Stimulated activated CD4-positive, alpha-beta T cell treated with anti-CD3 and anti-CD28 coated beads, TNF-alpha, amount 100 ng/mL, for 24 hours (primary cell): ENCODE measurements at places on chromosomes 6 and 20.

GRCh38 chr20:61464307-61465303 lies 212.5 kb downstream of the CDH4 start:
- DNase-seq = no peak

DNA sequence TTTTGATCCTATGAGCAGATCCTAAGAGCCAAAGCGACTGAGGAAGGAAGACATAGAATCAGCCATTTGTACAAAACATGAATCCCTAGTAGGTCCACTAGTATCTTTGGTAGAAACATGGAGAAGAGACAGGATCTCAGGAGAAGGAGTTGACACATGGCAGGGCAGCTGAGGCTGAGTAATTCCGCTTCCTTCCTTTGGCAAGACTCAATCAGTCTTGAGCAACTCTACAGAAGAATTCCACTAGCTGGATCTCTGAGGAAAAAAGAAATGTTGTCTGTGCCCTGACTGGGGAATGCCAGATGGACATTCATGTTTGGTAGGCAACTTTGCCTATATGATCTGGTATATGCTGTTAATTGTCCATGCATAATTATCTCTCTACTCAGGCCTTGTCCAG lies 35.3 kb downstream of the ESR1 start:
- DNase-seq = no peak

- DNase-seq = no peak
These were observed 230.1 kb downstream of the NFATC2 start for GRCh38 chr20:51312480-51312783.

DNA sequence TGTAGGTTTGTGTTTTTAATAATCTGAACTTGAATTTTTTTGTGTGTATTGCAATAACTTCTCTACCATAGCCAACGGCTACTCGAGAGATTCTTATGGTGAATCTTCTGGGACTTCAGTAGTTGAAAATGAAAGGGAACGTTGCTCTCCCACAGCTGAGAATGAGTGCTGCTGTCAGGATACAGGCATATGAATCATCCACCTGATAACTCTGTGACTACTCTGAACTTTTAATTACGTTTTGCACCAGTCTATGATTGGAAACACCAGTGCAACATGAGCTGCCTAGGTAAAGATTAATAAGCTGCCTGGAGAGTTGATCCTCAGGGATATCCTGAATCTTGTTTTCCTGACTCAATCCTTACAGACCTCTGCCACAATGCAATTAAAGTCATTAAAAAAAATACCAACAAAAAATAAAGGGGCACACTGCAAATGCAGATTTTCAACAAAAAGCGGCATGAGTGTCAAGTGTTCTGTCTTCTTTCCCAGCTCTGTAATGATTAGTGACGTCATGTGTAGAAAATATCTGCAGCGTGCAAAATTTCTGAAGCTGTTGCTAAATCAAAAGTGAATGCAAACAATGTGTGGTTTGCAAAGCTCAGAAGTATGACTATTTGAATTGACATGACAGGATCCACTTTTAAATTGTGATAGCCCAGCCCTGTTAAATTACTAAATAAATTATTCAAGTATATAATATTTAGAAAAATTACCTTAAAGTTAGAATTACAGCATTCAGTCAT lies 432.2 kb downstream of the HTR1B start:
- no peak for DNase-seq

DNA sequence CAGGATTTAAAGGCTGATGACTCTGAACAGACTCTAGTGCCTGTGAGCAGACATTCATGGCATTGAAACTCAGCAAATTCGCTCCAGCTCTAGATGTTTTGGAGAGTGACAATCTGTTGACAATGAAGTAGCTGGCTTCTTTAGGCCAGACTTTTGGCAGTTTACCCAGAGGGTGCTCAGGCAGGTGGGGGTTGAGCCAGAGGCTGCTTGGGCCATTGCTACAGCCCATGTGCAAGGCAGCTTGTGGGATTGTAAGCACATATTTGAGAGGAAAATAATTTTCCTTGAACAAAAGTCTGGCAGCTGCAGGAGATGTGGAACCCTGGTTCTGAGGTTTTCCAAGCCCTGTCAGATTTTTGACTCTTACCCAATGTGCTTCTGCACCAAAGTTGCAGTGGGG lies 311.6 kb downstream of the CDC5L start:
- DNase-seq = no peak

DNA sequence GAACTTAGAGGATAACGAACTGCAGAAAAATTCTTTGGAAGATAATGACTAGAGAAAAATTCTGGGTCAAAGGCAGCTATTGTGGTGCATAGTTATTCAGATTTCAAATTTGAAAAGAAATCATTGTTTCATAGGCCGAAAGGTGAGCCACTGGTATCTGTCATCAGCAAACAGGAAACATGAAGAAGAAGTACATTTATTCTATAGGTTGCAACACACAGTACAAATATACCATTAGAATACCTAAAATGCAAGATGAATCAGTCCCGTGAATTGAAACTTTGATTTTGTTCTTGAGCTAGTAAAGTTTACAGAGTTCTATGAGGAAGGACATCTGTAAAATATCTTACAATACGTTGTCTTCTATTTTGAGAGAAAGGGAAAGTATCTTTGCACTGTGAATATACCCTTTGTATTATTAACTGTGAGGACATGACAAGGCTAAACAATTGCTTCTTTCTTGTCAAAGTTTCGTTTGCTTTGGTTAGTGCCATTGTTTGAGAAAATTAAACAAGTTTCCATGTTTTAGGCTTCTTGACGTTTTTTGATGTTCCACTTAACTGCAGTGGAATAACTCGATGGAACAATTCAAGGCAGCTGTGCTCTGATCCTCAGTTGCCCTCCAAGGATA lies 84.7 kb downstream of the HDGFL1 start:
- DNase-seq = no peak

DNA sequence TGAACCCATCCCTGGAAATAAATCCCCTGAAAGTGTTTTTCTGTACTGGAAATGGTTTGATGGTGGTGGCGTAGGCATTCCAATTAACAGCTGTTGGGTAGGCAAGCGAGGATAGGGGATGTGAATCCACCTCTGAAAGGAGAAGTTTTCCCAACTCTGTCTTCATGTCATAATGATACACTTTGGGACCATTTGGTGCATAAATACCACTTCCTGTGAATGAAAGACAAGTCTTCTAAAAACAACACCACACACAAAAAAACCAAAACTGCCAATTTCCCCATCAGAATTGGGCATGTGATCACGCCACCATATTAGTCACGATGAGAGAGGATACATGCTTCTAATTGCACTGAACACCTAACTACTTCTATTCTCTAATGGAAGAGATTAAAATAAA lies 6.4 kb downstream of the VNN2 start:
- DNase-seq = no peak

- no peak for DNase-seq
These were observed 332.4 kb downstream of the HACE1 start for GRCh38 chr6:104527311-104527710.

DNA sequence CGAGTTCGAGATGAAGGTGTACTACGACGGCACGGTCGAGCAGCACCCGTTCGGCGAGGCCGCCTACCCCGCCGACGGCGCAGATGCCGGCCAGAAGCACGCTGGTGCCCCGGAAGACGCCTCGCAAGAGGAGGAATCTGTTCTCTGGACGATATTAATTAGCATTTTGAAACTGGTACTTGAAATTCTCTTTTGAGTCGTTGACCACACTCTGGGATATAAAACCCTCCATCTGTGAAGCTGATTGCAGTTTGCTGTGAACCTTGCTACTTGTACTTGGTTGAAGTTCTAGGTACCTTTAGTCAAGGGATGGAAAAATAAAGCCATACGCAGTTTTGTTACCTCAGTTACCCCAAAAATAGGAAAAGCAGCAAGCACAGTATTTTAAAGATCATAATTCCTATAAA lies 917 bp downstream of the C6orf120 start:
- no peak for DNase-seq

- no peak for DNase-seq
These were observed 36.6 kb downstream of the PTPN1 start for GRCh38 chr20:50546729-50547314.

GRCh38 chr6:42175860-42176259 lies 2.7 kb downstream of the GUCA1A start:
- DNase-seq = no peak

DNA sequence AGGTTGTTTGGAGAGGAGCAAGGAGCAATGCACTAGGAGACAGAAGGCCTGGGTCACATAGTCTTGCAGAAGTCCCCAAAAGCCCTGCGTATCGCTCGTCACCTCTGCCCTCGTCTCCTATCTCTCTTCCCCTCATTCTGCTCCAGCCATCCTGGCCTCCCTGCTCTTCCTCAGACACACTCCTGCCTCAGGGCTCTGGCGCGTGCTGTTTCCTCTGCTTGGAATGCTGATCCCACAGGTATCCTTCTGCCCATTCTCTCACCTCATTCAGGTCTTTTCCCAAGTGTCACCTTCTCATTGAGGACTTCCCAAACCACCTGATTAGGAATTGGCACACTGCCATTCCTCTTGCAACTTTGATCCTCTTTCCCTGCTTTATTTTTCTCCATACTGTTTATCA lies 9.0 kb upstream of the SLC2A10 start:
- no peak for DNase-seq

DNA sequence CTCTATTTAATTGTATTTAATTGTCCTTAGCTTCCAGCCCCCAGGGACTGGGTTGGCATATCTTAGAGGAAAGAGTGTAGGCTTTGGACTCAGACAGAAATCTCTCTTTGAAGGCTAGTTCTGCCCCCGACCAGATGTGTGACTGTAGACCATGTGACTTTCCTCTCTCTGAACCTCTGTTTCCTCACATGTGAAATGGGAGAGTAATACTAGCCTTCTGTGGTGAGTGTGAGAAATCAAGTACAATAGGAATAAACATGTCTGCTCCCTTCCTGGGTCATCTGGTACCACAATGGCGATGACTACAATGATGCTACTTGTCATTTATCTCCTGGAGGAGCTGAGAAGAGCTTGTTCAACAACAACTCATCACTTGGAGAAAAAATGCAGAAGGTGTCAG lies 179.9 kb downstream of the LRFN2 start:
- DNase-seq = no peak
